ENCODE measurements at places on chromosomes 4 and X.

- no peak for DNase-seq
Measured at GRCh38 chrX:65783746-65784145, 116.3 kb downstream of the MSN start.

- no peak for DNase-seq
Measured at GRCh38 chrX:130125091-130125874, 15.0 kb upstream of the ELF4 start.

- peak; percentile 45 for DNase-seq
Measured at GRCh38 chr4:174217273-174218126, 66.0 kb downstream of the FBXO8 start.

DNA sequence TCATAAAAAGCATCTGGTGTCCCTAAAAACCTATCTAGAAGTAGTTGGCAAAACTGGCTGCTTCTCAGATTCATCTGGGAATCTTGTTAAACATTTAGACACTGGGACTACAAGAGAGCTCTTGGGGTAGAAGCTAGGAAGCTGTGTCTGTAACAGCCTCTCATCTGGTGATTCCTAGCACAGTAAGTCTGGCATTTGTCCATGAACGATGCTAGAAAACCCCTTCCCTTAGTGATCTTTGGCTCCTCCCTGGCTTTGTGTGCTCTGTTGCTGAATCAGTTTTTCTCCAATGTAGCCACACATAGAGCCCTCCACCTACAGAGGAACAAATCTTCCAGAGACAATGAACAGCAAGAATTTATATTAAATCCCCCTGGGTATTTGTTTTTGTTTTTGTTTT, 951.7 kb upstream of the LCORL start:
- no peak for DNase-seq

DNA sequence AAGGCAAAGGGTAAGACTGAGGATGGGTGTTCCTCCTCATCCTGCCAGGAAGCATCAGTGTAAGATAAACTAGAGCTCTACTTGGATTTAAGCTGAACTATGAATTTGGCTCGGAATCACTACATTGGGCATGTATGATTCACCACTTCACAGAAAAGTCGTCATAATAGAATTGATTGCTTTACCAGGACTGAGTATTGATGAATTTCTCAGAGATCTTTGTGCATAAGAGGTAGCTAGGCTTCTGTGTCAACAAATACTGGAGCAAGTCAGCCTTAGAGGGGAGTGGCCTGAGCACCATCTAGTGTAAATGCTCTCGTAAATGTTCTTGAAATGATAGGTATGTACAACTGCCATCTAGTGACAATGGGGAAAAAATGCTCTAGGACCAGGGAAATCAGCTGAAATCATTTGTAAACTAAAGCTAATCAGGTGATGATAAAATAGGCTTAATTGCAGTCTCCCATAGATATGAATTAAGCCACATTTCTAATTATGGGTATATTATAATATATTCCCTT, 309.5 kb upstream of the FMR1 start:
- DNase-seq = no peak

- DNase-seq = no peak
Measured at GRCh38 chr4:22574880-22575279, 59.0 kb upstream of the ADGRA3 start.

GRCh38 chr4:12016729-12017128, 588.0 kb upstream of the HS3ST1 start:
- DNase-seq = no peak

DNA sequence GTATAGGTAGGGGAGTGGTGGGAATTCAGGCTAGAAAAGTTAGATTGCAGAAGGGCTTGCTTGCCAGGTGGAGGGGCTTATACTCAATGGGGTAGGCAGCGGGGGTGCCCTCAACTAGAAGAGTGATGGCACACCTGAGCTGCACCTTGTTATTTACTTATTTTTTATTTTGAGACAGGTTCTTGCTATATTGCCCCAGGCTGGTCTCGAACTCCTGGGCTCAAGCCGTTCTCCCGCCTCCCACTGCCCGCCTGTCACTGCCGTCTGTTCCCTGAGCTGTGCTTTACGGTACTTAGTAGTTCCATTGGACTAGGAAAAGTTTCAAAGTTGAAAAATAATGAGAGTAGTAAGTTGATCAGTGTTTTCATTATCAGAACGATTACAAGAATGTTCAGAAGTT, 2.0 kb downstream of the ZFX start:
- DNase-seq = no peak

GRCh38 chr4:74486905-74487304, 42.0 kb downstream of the AREG start:
- no peak for DNase-seq

DNA sequence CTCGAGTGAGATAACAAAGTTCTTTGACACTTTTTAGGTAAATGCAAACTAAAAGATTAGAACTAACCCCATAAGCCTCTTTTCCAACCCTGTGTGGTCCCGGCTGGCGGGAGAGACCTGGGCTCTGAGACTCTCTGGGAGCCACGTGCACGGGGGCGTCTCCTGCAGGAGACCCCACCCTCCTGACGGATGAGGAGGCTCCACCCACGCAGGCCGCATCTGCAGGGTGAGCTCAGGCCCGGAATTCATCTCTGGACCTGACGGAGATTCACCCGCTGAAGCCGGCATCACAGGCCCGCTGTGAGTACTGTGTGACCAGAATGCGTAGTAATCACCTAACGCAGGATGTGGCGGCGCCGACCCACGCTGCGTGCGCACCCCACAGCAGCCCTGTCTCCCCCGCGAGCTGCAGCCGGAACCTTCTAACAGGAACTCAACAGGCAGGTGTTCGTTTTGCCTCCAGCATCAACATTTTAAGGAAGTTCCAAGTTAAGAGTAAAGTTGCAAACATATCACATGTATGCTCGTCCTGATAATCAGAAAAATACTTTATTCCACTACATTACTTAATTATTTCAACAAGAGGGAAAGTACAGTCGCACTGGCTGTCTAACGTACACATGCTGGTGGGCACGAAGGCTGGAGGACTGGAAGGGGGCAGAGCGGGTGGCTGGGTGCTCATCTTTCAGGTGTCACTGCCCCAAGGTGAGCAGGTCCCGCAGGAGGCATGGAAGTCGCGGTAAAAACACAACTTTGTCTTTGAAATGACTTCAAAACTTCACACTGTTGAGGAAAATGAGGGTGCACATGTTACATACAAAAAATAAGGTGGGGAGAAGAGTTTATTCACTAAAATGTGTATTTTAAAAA, 44.5 kb downstream of the FGFRL1 start:
- DNase-seq = no peak

GRCh38 chr4:109590905-109591304, 30.9 kb downstream of the MCUB start:
- no peak for DNase-seq

DNA sequence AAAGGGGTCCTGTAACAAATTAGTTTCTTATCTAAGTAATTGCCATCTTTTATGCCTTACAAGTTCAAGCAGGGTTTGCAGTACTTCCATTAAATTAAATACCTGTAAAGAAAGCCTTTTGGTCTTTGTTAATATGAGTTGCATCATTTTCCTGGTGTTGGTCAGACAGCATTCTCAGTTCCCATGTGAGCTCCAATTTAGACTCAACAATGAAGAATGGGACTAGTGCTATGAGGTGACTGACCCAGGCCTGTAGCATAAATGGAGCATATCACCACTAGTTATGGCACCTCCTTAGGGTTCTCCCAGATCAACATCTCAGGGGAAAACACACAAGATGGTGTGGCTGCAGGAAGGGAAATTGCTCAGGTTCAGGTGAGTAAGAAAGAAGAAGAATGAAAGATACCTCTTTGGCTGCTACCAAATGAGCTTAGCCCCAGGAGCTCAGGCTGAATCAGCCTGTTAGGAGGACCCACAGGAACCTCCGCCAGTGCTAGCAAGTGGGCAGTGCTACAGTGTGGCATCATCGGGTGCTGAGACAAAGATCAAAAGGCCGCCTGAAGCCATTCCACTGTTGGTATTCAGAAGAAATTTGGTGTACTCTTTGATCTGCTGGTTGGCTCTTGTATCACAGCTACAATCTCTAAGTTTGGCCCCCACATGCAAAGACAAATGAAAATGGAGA, 1.8 kb downstream of the TTC29 start:
- DNase-seq = no peak

DNA sequence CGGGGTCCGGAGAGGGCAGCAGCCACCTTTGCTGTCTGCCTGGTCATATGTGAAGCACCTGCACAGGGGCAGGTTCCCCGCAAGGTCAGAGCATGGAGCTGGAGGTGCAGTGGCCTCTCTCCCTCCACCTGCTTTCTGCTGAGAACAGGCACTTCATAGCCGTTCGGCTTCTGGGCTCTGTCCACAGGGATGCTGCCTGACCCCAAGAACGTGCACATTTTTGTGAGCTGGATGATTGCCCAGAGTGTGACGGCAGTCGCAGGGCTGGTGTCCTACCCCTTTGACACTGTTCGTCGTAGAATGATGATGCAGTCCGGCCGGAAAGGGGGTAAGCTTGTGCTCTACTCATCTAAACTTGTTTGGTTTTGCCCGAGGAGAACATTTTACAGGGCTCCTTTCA, 2.5 kb downstream of the SLC25A4 start:
- DNase-seq = no peak

DNA sequence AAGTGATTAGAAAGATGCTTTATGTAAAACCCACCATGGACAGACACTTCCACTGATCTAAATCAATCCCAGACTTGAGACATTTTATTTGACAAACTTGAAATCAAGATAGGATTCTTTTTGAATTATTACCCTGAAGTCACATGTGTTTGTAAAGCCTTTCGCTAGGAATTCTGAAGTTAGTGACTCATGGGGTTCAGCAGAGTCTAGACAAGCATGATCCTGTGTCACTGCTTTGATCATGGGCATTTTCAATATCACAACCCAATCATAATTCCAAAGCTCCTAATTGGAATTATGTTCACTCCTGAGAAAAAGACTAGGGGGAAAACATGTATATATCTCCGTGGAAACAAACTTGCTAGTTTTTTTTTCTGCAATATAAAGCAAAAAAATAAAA, 67.5 kb upstream of the BMP3 start:
- no peak for DNase-seq

- no peak for DNase-seq
Measured at GRCh38 chr4:140837736-140838135, 81.6 kb upstream of the TBC1D9 start.

DNA sequence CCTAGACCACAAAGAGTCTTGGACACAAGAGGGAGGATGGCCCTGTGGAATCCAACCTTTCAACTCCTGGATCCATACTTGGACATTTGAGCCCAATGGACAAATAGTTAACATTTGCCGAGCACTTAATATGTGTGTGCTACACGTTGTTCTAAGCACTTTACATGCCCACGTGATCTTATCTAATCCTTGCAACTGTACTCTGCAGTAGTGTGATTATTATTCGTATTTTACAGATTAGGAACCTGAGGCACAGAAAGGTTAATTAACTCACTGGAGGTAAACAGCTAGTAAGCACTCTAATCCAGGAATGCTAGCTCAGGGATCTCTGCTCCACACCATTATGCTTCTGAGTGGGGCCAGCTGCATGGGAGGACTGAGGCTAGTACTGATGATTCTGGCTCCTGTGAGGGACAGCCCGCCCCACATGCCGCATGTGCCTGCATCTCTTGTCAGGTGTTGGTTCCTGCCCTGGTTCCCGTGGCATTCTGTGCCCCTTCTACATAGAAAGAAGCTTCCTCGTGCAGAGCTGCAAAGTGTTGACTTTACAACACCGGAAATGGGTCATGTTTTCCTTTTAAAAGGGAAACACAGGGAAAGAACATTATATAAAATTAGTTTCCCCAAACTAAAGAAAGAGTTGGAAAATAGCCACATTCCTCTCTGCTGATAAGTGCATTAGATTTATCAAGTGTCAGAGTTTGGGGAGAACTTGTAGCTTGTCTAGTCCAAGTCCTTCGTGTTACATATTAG, 34.8 kb downstream of the PLAC1 start:
- DNase-seq = no peak

- DNase-seq = no peak
Measured at GRCh38 chr4:95183656-95184408, 364.9 kb downstream of the UNC5C start.

DNA sequence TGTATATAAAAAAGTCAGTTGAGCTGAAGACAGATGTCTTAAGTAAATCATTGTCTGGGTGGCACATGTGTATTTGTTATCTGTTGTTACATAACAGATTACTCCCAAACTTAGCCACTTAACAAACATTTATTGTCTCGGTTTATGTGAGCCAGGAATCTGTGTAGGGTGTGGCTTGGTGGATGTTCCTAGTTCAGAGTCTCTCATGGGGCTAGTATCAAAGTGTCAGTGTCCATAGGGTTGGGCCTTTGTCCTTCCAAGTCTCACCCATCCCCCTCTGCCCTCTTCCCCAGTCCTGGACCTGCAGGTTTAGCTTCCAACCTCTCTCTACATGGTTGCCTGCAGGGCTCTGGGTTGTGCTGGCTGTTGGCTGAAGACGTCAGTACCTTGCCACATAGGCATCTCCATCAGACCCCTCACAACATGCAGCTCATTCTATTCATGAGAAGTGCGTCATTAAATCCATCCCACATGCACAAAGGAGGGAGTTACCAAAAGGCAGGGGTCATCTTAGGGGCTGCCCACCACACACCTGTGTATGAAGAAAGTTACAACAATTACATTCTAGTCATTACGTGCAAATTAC, 127.5 kb downstream of the HS3ST1 start:
- no peak for DNase-seq

- DNase-seq = no peak
Measured at GRCh38 chr4:21203416-21203815, 503.2 kb downstream of the PACRGL start.

- DNase-seq = peak; percentile 29
Measured at GRCh38 chrX:155148724-155149537, 67.3 kb upstream of the VBP1 start.

- no peak for DNase-seq
Measured at GRCh38 chr4:163991298-163991865, 496.9 kb downstream of the TMA16 start.
